ENCODE measurements at places on chromosomes 16 and 17.

DNA sequence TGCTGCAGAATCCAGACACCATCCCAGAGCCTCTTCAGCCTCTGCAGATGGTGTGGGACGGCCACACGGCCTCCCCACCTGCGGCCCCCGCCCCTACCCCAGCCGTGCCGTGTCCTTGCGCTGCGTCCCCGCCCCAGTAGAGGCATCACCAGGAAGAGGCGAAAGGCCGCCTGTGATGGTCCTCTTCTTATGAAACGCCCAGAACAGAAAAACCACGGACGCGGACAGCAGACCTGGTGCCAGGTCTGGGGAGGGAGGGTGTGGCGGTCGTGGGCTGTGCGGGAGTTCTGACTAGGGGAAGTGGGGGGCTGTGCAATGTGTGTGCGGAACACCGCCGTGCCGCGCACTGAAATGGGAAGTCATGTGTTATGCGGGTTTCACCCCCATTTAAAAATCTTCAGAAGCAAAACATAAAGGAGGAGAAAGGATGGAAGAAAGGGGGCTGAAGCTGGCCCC lies 25.5 kb downstream of the ACSF3 start:
- DNase-seq: no peak

DNA sequence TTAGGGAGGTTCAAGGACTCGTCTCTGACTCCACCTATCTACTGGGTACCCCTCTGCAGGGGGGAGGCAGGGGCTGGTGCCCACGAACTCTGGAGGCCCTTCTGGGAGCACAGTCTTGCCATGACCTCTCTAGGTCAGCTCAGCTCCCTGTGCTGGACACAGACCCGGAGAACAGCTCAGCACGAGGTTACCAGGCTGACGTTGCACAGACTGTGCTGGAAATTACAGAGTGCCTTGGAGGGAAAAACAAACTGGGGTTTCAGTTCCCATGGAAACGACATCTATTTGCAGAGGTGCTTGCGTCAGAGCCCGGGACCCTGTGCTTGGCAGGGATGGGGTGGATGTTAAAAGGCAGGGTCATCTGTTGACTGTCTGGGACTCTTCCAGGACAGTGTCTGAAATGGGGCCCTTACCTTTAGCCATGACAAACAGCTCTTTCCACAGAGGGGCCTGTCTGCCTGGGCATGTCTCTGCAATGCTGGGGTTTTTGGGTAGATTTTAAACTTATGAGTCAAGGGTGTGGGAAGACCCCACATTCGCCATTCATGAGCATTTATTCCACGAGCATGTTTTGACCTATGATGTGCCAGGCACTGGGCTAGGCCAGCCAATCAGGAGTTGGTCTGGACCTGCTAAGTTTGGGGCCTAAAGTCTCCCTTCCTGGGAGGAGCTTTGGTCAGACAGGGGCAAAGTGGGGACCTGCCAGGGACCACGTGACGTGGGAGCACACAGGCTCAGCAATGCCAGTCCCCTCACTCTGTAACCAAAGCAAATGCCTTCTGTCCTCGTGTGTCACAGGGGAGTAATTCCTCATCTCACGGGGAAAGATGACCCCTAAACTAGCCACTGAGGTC lies 22.5 kb downstream of the CCR7 start:
- DNase-seq: no peak

DNA sequence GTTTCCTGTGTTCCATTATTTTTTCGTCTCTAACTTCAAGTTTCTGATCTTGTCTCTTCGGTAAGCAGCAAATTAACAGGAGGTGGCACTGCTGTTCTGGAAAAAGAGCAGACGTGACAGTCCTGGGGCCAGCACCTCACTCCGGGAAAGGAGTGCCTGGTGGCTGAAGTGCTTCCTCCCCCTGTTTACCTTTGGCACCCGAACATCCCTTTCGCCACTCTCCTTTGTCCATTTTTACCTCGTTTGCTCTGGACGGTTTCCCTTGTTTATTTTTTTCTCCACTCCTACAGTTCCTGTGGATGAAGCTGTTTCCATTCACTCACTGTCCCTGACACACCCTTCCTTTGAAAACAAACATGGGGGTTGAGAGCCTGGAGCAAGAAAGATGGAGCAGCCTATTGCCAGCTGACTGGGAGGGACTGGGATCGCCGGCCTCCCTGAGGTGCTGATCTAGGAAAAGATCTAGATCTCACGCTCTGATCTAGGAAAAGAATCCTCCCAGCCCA lies 12.6 kb downstream of the SAP30BP start:
- DNase-seq: no peak

DNA sequence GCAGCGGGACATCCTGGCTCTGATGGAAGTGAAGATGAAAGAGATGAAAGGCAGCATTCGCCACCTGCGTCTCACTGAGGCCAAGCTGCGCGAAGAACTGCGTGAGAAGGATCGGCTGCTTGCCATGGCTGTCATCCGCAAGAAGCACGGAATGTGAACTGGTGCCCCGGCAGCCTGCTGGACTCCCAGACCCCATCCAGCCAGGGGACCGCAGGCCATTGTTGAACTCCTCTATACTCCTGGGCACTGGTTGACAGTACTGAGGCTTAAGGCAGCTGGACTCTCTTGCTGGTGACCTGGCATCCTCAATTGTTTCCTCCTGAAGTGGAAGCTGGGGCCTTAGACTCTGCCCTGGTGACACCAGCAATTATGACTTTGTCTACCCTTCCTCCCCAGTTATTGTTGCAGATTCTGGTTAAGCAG lies 1.2 kb downstream of the THAP11 start:
- DNase-seq: no peak

DNA sequence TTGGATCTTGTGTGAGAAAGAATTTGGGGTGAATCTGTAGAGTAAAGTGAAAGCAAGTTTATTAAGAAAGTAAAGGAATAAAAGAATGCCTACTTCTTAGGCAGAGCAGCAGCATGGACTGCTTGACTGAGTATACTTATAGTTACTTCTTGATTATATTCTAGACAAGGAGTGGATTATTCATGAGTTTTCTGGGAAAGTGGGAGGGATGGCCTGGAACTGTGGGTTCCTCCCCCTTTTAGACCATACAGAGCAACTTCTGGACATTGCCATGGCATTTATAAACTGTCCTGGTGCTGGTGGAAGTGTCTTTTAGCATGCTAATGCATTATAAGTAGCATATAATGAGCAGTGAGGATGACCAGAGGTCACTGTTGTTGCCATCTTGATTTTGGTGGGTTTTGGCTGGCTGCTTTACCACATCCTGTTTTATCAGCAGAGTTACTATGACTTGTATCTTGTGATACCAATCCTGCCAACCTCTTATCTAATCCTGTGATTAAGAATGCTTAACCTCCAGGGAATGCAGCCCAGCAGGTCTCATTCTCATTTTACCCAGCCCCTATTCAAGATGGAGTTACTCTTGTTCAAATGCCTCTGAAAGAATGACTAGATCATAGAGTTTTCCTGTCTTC lies 58.7 kb downstream of the HSD17B2 start:
- no peak for DNase-seq

DNA sequence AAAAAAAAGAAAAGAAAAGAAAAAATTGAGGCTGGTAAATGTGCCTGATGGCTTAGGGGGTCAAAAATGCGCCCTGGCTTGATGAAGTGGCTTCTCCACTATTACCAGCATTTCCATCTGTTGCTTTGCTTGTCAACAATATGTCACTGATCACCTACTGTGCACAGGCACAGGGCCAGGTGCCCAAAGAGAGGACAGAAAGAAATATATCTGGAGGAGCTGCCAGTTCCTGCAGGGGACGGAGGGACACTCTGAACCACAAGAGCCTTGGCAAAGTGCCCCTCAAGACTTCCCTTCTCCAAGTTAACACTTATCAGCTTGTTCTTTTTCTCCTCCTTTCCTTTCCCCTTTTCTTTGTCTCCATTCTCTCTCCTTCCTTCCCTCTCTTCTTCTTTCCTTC lies 34.7 kb downstream of the GINS3 start:
- no peak for DNase-seq

- DNase-seq: no peak
Observed at GRCh38 chr17:81494626-81495377, 17.8 kb downstream of the ACTG1 start.

GRCh38 chr17:35795007-35795870 lies at the start of gene MMP28:
Gene MMP28, minus strand, starts transcription at chr17:35795641. Its CDS starts 264 bp downstream, at chr17:35795377.
- DNase-seq: no peak

DNA sequence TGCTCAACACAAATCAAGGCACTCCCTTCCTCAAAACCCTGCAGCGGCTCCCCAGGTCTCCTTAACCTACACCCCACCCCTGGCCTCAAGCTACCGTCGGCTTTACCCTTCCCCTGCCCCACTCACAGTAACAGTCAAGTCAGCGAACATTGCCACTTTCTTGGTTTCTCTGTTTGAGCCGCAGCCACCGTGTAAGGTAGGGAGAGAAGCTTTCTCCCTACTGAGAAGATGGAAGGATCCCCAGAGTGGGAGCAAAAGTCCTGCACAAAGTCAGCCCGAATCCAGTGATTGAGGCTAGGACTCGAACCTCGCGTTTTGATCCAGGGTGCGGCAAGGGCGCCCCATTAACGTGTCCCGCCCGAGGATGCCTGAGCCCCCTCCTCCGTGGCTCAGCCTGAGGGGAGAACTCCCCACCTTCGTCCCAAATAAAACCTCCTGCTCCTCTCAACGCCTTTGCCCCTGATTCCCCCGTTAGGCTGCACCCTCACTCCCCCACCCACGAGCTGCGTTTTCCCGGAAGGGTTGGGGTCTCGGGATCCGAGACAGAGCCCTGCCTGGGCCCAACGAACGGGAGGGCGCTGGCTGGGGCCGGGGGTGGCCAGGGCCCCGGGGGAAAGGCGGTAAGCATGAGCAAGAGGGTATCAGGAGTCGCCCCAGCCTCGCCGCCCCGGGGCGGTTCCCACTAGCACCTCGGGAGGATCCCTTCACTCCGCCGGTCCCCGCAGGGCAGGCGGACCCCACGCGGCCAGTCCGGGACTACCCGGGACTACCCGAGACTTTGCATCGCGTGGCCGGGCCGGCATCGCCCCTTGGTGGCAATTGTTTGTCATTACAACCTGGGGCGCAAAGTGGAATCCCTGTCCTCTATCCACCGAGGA lies 9.9 kb upstream of the NAGS start:
- no peak for DNase-seq

DNA sequence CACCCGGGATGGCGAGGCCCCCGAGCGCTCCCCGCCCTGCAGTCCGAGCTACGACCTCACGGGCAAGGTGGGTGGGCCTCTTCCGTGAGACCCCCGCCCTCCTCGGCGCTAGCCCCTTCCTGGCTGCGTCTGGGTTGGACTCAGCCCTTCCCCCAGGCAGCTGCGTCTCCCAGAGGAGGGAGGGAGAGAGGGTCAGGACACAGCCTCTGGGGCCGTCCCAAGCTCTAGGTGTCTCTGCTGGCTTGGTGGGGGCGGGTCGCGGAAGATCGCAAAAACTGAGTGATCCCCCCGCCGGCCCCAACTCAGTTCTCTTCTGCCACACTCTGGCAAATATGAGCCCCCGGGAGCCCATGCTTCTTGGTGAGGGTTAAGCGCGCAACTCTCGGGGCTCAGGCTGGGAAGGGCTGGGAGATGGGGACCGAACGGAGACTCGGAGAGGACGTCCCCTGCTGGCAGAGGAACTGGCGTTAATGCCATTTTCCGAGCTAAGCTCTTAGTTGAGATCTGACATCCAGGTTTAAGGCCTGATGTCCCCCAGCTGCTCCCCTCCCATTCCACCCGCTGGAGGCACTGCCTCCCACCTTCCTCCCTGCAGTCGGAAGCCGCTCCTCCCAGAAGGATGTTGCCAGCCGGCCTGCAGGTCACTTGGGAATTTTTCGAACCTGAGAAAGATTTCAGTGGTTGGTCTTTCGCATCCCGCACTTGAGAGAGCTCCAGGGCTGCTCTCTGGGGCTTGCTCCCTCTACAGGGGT lies 419 bp downstream of the RAB37 start:
- no peak for DNase-seq

GRCh38 chr17:77132411-77133086 lies 8.2 kb upstream of the SEC14L1 start:
- no peak for DNase-seq

- DNase-seq: no peak
Observed at GRCh38 chr17:79116575-79117368, 42.1 kb downstream of the ENGASE start.

DNA sequence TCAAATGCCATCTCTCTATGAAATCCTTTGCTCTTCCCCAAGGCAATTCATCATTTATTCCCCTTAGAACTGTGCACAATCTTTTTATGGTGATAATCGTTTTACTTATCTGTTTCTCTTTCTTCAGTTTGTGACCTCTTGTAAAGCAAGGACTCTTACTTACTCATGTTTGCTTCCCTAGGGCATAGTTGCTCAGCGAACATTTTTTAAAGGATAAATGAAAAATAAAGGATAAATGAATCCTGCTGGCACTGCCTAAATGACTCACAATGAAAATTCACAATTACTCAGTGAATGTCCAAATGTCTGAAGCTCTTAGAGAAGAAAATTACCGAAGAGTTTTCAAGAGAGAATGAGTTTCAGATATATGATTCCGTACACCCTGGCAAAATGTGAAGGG lies 671.7 kb downstream of the CDH11 start:
- DNase-seq: no peak

DNA sequence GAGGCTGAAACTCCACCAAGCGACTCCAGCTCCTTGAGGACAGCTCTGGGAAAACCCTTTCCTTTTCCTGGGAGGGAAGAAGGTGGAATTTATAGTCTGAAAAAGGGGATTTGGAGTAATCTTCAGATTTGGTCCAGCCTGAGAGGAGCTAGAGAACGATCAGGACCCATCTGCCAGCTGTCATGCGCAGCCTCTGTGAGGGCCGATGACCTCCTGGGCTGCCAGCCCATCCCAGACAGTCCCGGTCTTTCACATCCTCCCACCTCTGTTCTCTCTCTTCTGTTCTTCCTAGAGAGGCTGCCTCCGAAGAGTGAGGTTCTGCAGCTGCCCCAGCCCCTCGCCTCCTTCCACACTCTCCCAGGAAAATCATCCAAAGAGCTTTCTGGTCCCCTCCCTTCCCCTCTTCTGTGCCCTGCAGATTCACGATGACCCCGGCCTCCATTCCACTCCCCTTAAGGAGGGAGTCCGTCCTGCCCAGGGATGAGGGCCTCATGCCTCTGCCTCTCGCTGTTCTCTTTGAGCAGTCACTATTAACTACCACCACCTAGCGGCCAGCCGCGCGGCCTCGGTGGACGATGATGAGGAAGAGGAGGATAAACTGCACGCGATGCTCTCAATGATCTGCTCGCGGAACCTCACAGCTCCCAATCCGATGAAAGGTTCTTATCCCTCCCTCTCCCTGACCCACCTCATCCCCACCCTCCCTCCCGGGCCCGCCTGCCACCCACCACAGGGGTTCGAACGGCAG lies 29.6 kb downstream of the SGSM2 start:
- no peak for DNase-seq

DNA sequence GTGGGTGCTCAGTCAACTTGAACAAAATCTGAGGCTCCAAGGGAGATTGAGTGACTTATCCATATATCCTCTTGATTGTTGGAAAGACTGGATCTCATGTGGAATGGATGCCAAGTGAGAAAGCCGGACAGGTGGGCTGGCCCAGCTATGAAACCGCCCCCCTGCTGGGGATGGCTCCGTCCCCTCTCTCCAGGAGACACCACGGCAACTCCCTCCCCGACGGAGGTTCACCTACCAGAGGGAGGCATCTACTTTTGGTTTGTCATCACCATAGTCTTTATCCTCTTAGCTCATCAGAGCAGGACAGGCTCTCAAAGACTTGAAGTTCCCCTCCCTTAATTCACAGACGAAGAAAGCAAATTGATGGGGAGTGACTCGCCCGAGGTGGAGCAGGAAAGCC lies 1.8 kb upstream of the ALG1 start:
- no peak for DNase-seq

Data from esophagus squamous epithelium (tissue), 5 donors.